Uterus (tissue), 4 donors: ENCODE measurements at places on chromosomes 6 and 20. TPM values are rescaled to one million over a fixed set of nuclear protein-coding genes. Genes with fewer than 3 reads are reported as not detected.
A peak's percentile ranks its signal among the peaks of the same experiment; 100 is the strongest.

The L3MBTL3 gene
- 3.1 TPM for total RNA-seq

The TNXB gene
- 217 TPM for total RNA-seq

- DNase-seq = no peak
These were observed 331.8 kb downstream of the PRL start for GRCh38 chr6:21965016-21965415.

- DNase-seq = no peak
These were observed 169.7 kb downstream of the EYA4 start for GRCh38 chr6:133410638-133411435.

DNA sequence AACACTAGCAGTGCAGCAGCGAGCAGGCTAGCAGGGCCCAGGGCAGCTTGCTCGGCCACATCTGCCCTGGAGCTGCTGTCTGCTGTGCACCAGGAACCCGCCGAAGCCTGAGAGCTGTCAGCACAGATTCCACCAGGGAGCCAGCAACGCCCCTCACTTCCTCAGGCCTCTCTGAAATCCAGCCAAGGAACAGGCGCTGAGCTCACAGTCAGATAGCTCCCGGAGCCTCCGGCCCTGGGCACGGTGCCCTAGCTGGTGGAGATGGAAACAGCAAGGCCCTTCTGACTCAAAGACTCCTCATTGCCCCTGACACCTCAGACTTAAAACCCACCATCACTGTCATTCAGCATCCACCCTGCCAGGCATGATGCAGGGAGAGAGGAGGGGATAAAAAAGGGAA lies 839.4 kb downstream of the MAFB start:
- peak; percentile 82 for DNase-seq
